ENCODE measurements at places on chromosomes 3 and 15.

- DNase-seq = no peak
These were observed 343.3 kb downstream of the GRM7 start for GRCh38 chr3:7203969-7204847.

GRCh38 chr3:48039487-48040190, 23.4 kb upstream of the MAP4 start:
- no peak for DNase-seq

DNA sequence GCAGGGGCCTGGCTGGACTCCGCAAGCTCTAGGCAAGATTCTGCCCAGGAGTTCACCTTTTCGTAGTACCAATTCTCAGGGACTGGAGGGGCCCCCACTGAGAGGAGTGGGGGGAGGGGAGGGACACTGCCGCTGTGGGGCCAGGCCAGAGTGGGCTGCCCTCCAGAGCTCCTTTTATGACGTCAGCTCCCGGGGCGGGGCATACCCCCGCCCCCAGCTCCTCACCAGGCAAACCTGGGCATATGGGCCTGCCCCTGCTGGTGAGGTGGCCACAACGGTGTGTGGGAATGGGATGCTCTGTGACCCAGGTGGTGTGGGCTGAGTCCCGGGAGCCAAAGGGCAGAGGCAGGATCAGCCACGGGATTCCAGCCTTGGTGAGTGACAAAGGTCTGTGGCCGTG, 3.3 kb downstream of the DNAJB8 start:
- no peak for DNase-seq

GRCh38 chr3:70028361-70028760, 28.8 kb downstream of the SAMMSON start:
- no peak for DNase-seq

GRCh38 chr3:9812870-9813483, 2.9 kb downstream of the TTLL3 start:
- no peak for DNase-seq

DNA sequence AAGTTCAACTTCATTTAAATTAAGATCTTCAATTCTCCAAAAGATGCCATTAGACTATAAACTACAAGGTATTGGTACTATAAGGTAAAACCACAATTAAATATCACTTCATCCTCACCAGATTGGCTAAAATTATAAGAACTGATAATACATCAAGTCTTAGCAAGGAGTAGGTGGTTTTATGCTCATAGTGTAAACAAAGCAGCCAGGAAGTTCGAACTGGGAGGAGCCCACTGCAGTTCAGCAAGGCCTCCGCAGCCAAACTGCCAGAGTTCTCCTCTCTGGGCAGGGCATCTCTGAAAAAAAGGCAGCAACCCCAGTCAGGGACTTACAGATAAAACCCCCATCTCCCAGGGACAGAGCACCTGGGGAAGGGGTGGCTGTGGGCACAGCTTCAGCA, 91.6 kb upstream of the SETMAR start:
- DNase-seq = no peak

DNA sequence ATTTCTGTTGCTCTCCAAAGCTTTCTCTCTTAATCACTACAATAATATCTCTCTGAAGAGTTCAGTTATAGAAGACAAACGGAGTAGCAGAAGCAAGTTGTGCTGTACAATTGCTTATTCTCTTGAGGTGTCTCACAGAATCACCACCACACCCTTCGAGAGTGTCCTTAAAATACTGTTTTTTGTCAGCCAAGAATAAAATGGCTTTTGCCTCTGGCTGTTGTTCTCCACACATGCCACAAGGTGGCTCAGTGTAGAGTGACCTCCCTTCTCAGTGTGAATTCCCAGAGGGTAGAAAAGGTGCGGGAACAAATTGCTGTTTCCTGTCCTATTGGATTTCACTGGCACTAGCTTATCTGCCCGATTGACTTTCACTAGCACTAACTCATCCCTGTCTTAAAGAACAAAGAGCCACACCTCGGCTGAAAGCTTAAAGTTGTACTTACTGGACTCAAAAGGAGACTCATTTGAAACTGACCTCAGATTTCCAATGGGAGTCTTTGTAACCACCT, 134.2 kb upstream of the SATB1 start:
- peak; percentile 15 for DNase-seq

DNA sequence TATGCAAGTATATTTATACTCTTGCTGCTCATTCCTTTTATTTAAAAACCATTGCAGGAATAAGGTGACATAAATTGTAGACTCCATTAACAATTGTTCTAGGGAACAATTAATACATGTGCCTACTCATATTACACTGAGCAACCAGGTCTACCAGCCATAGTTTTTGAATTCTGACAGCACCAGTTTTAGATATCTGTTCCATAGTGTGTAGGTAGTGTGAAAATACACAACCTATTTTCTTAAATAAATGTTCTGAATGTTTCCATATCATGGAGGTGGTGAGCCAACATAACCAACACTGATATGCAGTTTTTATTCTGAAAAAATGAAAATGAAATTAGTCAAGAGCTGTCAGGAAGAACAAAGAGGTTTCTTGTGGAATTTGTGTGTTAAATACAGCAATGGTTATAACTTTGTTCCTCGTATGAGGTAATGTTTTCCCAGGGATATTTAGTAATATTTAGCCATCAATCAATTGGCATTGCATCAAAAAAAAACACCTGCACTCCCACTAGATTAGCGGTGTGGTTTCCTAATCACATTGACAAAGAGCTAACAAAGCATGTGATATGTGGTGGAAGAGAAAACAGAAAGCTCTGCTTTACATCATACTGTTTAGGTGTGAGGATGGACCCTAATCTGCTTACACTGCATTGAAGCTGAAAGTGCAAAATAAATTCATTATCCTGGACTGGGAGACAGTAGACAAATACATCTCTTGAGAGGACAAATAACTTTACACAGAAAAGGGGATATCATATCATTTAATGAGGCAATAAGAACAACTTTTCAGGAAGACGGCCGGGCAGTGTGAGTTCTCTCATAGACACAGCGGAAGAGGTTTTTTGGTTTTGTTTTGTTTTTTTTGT, 369.5 kb upstream of the THBS1 start:
- DNase-seq = no peak

DNA sequence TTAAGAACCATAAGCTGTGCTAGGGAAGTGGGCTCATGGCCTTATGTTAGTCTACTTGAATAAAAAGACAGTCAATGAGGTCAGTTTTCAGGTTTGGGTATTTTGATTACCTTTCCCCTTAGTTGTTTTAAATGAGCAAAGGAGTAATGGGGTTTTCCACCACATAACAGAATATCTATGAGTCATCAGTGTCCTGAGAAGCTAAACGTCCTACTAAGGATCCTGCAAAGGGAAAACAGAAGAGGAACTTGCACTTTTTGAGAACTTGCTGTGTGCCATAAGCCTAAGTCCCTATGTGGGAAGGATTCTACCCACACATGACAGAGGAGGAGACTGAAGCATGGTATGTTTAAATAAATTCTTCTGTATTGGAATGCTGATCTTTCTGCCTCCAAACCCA, 292.8 kb upstream of the TMC3 start:
- DNase-seq = no peak

- no peak for DNase-seq
These were observed 2.4 kb upstream of the PIK3R4 start for GRCh38 chr3:130748981-130749380.

GRCh38 chr3:8734908-8735307, 1.3 kb downstream of the CAV3 start:
- no peak for DNase-seq

DNA sequence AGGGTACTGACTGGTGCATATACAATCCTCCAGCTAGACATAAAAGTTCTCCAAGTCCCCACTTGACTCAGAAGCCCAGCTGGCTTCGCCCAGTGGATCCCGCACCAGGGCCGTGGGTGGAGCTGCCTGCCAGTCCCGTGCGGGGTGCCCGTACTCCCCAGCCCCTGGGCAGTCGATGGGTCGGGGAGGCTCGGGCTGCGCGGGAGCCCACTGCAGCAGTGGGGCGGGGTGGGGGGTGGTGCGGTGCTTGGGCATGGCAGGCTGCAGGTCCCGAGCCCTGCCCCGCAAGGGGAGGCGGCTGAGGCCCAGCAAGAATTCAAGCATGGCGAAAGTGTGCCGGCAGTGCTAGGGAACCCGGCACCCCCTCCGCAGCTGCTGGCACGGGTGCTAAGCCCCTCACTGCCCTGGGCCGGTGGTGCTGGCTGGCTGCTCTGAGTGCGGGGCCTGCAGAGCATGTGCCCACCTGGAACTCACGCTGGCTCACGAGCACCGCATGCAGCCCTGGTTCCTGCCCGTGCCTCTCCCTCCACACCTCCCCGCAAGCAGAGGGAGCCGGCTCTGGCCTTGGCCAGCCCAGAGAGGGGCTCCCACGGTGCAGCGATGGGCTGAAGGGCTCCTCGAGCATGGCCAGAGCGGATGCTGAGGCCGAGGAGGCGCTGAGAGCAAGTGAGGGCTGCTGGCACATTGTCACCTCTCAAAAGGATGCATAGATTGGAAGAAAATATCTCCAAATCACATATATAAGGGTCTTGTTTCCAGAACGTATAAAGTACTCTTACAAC, 68.3 kb upstream of the PIK3R4 start:
- DNase-seq = no peak

DNA sequence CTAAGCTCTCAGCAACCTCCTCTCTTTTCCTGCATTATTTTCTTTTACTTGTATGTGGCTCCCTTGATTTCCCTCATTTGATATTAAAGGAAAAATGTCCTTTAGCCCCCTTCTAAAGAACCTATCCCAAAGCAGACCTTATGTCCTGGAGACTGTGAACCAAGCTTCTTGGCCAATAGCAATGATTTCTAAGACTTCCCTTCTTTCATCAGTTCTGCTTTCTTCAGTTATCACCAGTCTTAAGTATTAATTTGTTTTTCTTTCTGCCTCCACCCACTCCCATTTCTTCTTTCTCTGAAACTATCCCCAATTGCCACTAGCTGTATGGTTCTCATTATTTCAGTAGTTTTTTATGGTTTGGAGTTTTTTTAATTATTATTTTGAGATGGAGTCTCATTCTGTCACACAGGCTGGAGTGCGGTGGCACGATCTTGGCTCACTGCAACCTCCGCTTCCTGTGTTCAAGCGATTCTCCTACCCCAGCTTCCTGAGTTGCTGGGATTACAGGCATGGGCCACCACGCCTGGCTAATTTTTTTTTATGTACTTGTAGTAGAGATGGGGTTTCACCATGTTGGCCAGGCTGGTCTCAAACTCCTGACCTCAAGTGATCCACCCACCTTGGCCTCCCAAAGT, 12.1 kb downstream of the TMOD3 start:
- no peak for DNase-seq

DNA sequence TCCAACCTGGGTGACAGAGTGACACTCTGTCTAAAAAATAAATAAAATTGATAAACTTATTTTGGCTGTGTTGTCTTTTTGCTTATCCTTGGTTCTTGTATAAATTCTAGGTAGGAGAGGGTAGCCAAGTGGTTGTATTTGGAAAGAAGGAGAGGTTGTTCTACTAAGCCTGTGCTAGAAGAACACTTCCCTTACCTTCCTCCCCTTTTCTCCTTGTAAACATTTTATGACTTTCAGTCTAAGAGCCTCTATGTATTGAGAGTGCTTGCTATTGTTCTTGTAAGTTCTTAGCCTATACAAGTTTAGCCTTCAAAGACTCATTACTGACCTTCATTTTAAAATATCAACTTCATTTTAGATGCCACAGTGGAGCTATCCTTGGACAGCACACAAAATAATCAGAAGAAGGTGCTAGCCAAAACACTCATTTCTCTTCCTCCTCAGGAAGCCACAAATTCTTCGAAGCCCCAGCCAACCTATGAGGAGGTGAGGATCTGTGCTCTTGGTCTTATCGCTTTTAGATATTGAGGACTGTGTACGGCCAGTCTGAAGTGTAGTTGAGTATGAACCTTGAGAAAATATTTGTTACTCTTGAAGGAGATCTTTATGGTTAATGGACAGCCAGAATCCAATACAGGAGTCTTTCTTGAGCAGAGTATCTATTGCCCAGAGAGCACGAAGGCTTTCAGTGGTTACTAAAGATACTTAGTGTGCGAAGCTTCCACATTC, 22.1 kb downstream of the SNX1 start:
- no peak for DNase-seq

- DNase-seq = no peak
These were observed 23.6 kb upstream of the BCL2A1 start for GRCh38 chr15:79994615-79995014.

DNA sequence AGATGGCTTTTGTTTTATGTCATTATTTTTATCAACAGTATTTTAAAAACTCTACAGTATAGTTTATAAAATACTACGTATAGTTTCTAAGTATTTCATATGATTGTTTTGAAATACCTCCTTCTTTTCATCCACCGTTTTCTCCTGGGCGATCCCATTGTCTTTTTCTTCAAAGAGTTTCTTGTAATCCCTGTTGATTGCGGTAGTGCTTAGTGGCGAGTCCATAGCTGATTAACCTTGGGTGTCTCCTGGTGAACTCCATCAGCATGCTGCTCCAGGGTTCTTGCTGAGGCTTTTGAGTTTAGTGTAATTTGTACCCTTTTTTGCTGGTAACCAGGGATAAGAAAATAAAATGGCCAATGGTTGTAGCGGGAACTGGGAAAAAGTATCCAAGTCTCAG, 3.6 kb downstream of the PIAS1 start:
- no peak for DNase-seq

All from stimulated activated CD4-positive, alpha-beta T cell treated with anti-CD3 and anti-CD28 coated beads, Interleukin-2, amount 100 ng/mL, for 48 hours (primary cell).